ENCODE measurements at places on chromosomes 6 and 20.

- DNase-seq = no peak
Measured at GRCh38 chr6:147974376-147974775, 368.3 kb upstream of the SASH1 start.

DNA sequence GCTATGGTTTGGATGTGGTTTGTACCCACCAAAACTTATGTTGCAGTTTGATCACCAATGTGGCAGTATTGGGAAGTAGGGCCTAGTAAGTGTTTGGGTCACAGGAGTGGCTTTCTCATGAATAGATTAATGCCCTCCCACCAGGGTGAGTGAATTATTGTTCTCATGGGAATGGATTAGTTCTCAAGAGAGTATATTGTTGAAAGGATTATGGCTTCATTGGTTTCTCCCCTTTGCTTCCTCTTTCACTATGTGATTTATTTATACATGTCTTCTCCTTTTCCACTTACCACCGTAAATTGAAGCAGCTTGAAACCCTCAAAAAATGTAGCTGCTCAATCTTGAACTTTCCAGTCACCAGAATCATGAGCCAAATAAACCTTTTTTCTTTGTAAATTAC, 10.8 kb downstream of the UFL1 start:
- no peak for DNase-seq

DNA sequence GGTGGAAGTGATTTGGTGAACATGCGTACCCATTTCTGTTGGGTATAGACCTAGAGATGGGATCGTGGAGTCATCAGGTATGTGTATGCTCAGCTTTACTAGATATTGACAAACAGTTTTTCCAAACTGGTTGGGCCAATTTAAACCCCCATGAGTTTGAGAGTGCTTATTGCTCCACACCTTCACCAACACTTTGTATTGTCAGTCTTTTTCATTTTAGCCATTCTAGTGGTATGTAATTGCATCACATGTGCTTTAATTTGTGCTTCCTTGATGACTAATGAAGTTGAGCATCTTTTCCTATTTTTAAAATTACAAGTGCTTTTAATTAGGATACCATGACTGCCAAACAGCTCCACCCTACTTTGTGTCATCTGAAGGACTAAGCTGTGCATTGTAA, 158.9 kb upstream of the AKIRIN2 start:
- DNase-seq = no peak

GRCh38 chr6:41257369-41258195, 28.9 kb downstream of the TREM1 start:
- DNase-seq = no peak

DNA sequence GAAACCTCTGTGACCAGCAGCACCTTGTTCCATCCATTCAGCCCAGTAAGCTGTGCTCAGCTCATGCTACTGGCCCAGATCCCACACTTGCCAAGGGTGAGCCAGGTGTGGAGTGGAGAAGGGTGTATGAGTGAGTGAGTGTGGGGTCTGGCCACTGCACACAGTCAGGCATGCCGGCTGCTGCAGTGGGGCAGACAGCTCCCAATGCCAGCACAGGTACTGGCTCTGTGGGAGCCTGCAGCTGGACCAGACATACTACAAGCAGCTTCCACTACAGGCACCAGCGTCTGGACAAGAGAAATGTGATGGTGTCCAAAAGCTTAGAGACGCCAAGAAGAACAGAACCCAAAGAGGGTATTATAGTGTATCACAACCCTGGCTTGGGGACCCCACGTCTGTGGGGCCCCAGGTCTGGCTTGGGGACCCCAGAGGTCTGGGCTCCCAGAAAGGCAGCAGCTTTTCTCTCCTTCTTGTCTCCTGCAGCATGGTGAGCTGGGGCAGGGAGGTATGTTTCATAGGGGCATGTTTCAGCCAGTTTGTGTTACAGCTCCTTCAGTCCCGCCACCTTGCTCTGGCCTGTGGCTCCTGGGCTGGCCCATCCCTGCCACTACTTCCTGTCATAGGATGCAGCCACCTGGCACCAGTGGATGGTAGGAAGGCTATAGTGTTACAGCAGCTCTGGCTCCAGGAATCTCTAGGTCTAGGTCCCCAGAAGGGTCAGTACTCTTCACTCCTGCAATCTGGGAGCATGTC, 152.4 kb upstream of the HSF2 start:
- DNase-seq = no peak

- DNase-seq = no peak
Measured at GRCh38 chr6:129498950-129499842, 210.8 kb downstream of the ARHGAP18 start.

GRCh38 chr6:73898599-73898998, 202.6 kb downstream of the CD109 start:
- DNase-seq = no peak

DNA sequence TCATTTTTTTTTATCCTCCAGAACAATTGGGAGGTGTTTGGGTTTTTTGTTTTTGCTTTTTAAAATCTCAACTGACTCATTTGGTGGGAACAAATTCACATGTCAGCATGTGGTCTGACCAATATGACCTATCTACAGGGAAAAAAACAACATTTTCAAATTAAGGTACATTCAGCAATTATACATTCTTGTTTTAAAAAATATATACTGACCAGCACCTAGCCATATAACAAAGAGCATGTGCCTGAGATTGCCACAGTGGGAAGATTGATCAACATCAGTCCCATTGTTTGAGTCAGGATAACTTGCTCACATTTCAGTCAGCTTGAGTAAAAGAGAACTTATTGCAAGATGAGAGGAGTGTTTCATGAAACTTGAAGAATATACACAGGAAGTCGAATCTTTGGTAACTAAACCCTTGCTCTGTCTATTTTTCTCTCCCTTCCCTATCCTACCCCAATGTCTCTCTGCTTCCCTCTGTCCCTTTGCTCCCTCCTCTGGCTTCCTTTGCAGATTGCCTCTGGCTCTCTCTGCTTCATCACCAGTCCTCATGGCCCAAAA, 163.2 kb upstream of the TAB2 start:
- no peak for DNase-seq

DNA sequence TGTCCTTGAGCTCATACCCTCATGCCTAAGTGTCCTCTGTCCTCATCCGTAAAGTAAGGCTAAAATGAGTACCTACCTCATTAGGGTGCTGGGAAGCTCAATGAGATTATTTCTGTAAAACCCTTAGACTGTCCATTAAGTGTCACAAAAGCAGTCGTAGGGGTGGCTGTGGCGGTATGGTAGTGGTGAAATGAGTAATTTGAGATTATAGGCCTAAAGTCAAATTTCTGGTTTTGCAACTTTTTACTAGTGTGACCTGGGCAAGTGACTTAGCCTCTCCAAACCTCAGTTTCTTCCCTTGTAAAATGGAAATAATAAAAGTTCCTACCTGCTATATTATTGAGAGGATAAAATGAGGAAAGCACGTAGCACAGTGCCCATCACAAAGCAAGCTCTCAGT, 148.2 kb upstream of the AKAP12 start:
- DNase-seq = no peak

DNA sequence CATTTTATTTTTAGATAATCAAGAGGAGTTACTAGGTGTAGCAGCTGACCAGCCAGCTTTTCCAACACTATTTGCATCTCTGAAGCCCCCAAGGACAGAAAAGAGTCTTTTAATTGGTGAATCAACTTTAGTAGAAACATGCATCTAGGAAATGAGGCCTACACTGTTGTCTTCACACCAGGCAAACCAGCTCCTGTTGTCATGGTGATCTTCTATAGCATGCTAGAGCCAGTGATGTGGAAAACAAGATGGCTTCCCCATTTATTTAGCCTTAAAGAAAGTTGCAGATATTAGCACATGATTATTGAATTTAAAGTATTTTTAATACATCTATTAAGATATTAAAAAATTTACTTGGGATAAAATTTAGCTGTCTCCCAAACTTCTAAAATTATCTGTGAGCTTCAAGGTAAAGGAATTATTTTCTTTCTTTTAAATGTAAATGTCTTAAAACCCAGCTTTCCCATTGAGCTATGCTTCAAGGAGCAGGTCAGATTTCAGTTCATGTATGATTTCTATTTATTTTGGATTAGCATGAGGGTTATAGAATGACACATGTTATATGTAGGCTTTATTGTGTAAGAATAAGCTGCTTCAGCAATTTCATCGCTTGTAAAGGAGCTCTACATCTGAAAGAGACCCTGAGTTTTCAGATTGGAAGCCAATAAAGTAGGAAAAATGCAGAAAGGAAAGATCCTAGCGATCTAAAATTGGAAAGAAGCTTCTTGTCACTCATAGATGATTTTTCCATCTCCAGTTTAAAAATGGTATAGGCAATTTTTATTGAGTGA, 564.9 kb upstream of the CITED2 start:
- DNase-seq = no peak

DNA sequence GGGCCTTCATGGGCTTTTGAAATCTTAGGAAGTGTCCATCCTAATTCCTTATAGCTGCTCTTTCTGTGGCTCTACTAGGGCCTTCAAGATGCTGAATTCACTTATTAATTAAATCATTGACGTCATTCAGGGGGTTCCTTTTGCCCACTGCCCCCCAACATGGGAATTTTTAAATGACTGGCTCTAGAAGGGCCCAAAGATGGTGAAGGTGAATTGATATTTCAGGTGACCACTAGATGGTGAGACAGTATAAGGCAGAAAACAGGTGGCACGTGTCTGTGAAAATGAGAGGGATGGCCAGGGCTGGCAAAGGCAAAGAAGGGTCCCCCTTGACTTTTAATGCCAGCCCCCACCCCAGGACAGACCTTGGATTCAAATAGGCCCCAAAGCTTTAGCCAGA, 11.8 kb downstream of the GNAS start:
- no peak for DNase-seq

DNA sequence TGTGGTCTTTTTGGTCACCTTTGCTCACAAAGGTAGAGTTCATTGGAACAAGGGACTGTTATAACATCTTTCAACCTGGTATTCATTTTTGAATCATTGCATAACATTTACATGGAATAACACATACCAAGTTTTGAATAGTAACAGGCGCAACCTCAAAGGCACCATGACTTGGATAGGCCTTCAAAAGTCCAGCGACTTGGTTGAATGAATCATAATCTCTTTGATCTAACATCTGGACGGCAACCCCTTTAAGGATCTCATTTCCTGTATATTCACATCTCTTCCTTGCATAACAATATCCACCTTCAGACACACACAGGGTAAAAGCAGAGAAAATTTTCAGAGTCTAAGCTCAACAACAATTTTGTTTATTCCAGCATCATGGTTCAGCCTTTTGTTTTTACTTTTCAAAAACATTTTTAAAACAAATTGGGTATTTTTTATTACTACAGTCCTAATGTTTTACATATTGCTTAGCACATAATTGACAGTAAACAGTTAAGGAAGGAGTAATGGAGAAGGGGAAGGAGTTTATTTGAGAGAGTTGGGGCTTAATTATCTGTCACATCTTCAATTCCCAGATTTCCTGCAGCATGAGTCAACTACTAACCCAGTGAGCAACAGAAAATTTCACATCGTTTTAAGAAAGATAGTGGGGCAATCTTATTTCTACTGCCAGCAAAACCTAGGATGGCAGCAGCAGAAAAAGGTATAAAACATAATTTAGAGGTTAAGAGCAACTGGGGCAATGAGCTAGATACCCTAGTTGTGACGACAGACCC, 41.8 kb upstream of the F13A1 start:
- DNase-seq = no peak

- no peak for DNase-seq
Measured at GRCh38 chr6:13075141-13075845, 253.0 kb downstream of the TBC1D7 start.

- no peak for DNase-seq
Measured at GRCh38 chr6:144216668-144217218, 66.4 kb downstream of the STX11 start.

DNA sequence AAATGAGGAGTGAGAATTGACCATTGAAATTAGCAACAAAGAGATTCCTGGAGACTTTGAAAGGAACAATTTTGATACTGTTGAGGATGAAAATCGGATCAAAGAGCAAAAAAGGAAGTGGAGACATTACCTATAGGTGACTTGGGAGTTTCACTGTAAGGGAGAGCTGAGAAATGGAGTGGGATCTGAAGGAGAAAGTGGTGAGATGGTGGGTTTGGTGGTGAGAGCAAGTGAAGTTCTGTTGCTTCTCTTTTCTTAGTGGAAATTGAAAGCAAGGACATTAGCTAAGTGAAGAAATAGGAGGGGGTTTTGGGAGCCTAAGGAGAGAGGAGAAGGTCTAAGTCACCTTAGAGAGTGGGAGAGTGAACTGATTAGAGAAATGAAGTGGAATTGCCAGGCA, 4.2 kb downstream of the ERGIC3 start:
- DNase-seq = no peak

GRCh38 chr20:15900443-15900842, 672.8 kb downstream of the KIF16B start:
- no peak for DNase-seq

DNA sequence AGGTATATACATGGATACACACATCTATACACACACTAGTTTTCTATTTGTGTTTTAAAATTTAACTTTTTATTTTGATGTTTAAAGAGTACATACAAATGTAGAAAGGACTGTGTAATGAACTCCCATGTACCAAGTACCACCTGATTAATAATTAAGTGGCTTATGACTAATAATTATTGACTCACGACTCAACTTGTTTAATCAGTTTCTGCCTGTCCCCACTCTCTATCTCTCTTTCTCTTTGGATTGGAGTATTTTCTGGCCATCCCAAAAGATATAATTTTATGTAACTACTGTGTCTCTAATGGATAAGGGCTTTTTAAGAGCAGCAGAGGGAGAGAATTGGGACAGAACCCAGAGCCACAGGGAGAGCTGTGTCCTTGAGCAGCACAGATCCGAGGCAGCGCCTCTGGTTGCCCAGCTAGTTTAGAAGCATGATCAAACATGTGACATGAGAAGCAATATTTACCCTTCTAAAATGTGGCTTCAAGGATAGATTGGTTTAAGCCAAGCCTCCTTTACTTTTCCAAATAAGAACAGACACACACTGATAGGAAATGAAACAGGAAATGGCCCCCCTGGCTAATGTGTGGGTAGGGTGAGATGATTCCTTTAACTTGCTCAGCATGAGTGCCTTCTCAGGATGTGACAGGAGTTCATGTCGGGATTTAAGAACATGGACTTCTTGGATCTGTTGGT, 81.0 kb downstream of the ERMARD start:
- no peak for DNase-seq

DNA sequence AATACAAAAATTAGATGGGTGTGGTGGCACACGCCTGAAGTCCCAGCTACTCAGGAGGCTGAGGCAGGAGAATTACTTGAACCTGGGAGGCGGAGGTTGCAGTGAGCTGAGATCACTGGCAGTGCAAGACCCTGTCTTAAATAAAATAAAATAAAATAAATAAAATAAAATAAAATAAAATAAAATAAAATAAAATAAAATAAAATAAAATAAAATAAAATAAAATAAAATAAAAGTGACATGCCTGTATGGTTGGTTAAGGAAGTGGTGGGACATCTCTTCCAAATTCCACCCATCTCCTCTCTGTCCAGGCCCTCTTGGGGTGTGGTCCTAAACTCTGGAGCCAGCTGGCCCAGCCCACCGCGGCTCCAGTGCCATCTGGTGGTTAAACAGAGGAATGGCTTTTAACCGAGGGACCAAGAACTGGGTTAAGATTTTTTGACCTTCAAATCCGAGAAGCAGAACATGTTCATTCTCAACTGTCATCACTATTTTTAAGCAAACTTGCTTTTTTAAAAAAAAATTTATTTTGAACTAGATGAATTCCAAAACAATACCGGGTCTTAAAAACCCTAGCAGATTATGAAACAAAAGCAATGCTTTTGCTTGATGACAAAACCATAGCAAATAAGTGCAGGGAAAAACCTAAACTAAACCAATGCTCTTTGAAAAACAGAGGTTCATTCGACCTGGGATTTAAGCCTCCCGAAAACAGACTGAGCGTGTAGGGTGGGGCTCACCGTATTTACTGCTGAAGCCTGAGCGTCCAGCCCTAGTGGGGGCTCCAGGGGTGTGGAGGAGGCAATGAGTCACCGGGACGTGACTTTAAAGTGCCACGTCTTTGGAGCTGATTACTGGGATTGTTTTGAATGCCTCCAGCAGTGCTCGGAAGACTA, 68.8 kb downstream of the CDC5L start:
- peak; percentile 14 for DNase-seq

Data from stimulated activated CD4-positive, alpha-beta T cell treated with anti-CD3 and anti-CD28 coated beads, Interleukin-1b, Interleukin-23, amount 100 ng/mL, for 1 hour (primary cell).